ENCODE measurements at places on chromosomes 16 and 17.

DNA sequence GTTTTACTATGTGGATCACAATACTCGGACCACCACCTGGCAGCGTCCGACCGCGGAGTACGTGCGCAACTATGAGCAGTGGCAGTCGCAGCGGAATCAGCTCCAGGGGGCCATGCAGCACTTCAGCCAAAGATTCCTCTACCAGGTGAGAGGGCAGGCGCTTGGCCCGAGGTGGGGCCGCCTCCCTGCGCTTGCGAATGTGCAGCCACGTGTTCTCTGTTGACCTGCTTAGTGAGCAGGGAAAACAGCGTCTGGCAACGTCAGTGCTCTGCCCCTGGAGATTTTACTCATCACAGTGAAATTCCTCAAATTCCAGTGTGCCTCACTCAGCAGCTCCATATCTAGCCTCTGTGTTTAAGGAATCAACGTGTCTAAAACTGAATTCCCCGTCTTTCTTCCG is 33.4 kb upstream of the CLEC18A start:
- DNase-seq = no peak

- no peak for DNase-seq
These were observed 17.1 kb upstream of the FLCN start for GRCh38 chr17:17254036-17254435.

DNA sequence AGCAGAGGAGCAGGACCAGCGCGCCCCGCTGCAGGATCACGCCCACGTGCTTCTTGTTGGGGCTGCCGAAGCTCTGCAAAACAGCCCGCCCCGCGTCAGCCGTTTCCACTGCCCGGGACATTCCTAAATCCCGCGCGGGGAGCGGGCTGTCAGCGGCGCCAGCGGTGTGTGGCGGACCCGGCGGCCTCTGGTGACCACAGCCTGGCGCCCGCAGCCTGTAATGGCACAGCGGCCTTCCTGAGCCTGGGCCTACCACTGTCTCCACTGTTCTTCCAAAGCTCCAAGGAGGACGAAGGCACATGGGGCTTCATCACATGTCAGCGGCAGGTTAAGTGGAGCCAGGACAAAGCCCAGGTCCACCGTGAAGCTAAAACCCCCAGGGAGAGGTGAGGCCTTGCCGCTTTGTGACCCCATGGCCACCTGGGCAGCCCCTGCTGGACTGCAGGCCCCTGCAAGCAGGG is 2.5 kb downstream of the SLC47A2 start:
- no peak for DNase-seq

DNA sequence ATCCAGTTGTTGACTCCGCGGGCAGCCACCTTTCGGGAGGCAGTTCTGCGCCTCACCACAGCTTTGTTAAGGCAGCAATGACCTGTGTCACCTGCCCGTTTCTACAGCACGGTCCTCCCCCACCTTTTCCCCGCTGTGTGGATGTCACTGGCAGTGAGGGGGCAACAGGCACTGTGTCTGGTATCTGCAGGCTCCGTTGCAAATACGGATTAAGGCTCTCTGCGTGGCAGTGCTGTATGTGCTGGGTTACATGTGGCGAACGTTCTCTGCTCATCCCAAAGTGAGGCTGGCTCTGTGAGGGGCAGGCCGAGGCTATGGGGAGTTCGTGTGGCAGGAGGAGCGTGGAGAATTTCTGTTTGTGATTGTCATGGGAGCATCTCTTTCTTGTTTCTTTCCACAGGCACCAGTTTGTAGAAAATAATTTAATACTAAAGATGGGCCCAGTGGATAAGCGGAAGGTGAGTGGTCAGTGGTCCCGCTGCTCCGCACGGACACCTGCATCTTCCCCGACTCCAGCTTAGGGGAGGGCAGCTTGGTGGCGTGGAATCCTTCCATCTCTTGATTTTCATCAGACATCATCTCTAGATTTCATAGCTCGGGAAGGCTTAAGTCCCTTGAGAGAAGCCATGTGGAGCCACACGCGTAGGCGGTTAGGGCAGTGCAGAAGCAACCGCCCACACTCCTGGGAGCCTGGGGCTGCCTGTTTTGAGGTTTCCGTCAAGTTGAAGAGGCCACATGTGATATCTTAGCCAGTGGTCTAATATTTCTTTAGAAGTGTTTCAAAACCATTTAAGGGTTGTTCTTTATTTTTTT is 57.8 kb downstream of the PDPK1 start:
- DNase-seq = no peak

- no peak for DNase-seq
These were observed 67.7 kb downstream of the WSCD1 start for GRCh38 chr17:6137716-6138502.

DNA sequence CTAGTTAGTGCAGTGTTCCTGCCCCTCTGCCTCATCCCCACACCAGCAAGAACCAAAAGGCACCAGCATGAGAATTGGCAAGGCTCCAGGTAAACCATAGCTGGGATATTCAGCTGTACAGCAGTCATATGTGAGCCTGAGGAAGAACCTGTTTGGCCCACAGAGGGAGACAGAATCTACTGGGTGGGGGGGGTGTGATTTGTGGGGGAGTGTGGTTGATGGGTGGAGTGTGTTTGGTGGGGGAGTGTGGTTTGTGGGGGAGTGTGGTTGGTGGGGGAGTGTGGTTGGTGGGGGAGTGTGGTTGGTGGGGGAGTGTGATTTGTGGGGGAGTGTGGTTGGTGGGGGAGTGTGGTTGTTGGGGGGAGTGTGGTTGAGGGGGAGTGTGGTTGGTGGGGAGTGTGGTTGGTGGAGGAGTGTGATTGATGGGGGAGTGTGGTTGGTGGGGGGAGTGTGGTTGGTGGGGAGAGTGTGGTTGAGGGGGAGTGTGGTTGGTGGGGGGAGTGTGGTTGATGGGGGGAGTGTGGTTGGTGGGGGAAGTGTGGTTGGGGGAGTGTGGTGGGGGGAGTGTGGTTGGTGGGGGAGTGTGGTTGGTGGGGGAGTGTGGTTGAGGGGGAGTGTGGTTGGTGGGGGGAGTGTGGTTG is 19.5 kb downstream of the MINK1 start:
- DNase-seq = no peak

GRCh38 chr17:16937431-16937830 is 34.5 kb downstream of the TNFRSF13B start:
- no peak for DNase-seq

GRCh38 chr17:30236766-30237165 is 1.3 kb upstream of the SLC6A4 start:
- peak; percentile 56 for DNase-seq

GRCh38 chr17:29972277-29972676 is 30.8 kb downstream of the EFCAB5 start:
- DNase-seq = no peak

GRCh38 chr17:14016858-14017257 is 52.4 kb upstream of the COX10 start:
- DNase-seq = no peak

DNA sequence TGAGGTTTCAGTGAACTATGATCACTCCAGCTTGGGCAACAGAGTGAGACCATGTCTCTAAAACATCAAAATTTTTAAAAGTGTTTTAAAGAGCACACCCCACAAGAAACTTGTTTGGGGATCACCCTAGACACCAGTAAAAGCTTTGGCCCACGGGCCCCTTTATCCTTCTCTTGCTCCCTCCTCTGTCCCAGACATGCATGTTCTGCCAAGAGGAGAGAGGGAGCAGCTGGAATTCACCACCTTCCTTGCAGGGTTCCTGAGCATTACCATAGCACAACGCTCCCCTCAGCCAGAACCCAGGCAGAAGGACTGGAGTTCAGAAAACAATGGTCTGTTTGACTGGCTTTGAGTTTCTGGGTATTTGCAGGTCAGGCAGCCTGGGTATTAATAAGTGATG is 214.3 kb upstream of the CDH5 start:
- no peak for DNase-seq

DNA sequence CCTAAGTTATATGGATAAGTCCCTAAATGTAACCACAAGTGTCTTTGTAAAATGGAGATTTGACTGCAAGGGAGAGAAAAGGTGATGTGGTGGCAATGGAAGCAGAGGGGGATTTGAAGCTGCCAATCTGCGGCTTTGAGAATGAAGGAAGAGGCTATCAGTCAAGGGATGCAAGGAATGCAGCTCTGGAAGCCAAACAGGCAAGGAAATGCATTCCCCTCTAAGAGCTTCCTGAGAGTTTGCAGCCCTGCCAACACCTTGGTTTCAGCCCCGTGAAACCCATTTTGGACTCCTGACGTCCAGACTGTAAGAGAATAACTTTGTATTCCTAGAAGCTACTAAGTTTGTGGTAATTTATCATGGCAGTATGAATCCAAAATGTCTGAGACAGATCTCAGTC is 167.3 kb upstream of the MPHOSPH6 start:
- DNase-seq = no peak

DNA sequence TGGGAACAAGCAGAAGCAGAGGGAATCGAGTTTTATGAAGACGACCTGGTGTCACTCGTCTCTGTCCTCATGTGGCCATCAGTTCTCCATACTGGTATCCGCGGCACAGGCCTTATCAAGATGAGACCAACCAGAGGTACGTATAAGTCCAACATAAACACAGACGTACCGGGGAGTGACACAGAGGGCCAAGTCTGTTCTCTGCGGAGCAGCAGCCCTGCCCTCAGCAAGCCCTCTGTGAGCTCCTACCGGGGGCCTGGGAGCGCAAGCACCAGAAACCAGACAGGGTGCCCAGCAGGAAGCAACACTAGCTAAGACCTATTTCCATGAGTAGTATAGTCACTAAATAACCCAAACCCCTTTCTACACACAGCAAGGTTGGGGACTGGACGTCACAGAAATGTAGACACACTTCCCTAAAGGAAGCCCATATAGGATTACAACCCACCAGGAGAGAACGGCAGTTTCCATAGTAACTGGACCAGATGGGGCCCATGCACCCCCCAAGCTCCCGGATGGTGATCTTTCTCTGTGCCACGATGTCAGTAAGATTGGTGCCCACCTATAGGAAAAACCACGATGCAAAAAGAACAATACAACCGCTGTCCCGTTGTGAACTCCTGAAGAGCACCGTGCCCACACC is 911 bp downstream of the ARL16 start:
- no peak for DNase-seq

- DNase-seq = peak; percentile 33
These were observed 183.0 kb downstream of the FOXL1 start for GRCh38 chr16:86761111-86762031.

DNA sequence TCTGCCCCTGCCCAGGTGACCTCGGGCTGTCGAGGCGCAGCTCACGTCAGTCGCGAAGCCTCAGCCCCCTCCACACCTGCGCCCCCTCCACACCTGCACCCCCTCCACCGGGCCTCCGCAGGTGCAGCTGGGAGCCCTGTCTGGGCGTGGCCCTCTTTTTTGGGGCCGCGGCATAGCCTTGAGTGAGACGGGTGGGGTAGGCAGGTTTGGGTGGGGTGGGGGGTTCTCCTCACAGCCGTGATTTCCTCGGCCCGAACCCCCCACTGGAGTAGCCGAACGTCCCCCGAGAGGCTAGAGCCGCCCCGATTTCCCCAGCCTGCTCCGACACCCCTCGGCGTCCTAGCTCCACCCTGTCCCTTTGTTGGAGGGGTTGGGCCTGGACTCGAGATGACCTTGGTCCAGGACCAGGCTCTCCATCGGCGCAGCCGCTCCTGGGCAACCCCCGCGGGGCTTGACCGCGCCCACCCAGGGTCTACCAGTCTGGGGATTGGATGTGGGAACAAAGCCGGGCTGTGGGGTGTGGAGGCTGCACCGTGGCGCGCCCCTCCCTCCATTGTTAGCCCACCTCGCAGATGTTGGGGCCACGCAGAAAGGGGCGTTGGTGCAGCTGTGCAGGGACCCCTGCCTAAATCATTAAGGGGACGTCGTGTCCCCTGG is 626 bp downstream of the TUBB3 start:
- DNase-seq = no peak

DNA sequence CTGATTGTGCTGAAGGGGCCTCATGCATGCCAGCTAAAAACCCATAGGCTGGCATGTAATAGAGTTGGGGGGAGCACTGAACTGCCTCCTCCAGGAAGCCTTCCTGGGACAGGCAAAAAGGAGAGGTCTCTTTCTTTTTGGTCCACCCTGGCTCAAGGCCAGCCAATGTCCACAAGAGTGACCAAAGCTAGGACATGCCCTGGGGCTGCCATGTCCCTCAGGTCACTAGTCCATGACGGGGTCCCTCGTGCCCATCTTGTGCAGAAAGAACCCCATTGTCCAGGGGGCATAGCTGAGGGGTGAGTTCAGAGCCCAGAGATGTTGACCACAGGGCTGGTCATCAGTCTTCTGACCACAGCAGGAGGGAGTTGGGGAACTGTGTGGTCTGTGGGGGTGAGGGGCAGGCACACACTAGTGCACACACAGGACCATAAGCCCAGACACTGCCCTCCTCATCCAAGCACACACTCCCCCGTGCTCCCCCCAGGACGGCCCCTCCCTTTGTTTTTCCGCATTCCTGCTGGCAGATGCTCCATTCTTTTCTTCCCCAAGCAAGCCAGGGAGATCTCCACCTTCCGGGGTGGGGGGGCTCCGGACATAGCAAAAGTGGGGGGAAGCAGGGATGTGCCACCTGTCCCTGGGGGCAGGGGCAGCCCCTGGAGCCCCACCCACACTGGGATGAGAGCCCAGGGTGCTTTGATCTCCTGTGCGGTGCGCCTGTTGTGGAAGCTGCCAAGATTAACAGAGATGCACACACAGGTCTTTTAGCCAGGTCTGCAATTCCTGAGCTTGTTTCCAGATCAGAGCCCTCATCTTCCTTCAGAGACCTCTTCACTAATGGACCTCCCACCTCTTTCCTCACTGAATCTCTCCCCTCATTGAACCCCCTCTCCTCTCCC is 25.2 kb upstream of the PHB1 start:
- DNase-seq = no peak

GRCh38 chr16:69040144-69040909 is 65.1 kb upstream of the HAS3 start:
- peak; percentile 83 for DNase-seq

- no peak for DNase-seq
These were observed 14.9 kb downstream of the NAGPA start for GRCh38 chr16:5018793-5019192.

DNA sequence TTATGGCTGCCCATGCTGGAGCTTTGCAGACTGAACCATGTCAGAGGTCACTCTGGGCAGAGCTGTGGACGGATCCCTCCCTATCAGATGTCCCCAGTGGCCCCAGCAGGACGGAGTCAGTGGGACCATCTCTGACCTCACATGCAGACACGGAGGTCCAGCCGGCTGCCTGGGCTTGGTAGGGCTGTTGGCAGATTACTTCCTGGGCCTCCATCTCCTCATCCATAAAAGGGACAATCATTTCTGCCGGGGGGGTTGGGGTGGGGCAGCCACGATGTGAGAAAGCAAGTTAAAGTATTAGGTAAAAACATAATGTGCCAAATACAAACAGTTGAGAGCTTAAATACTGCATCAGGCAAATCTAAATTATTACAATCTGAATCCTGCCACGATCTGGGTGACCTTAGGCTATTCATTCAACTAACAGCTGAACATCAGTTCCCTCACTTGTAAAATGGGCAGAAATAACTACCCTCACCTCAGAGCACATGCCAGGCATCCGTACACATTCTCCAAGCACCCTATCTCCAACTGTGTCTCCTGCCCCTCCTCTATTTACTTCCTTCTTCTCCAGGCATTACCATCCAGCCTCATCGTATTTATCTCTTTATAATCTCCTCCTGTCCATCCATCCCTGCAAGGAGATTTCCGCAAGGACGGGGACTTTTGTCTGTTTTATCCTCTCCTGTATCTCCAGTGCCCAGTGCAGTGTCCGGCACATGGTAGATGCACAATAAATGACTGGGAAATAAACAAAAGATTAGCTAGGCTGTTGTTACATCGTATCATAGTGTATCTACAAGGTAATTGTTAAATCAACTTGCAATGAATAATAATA is 192.3 kb upstream of the FOXF1 start:
- DNase-seq = no peak

GRCh38 chr16:1817276-1817589 is 9.4 kb downstream of the HAGH start:
- DNase-seq = no peak

All from kidney capillary endothelial cell (primary cell).